ENCODE measurements at places on chromosomes 13 and 19.

- DNase-seq, result no peak
These were observed 23.1 kb downstream of the TMED1 start for GRCh38 chr19:10812902-10813404.

GRCh38 chr19:38778733-38779132 lies 5.4 kb upstream of the LGALS7 start:
- no peak for DNase-seq

GRCh38 chr13:50678464-50679162 lies 164.9 kb downstream of the DLEU7 start:
- no peak for DNase-seq

DNA sequence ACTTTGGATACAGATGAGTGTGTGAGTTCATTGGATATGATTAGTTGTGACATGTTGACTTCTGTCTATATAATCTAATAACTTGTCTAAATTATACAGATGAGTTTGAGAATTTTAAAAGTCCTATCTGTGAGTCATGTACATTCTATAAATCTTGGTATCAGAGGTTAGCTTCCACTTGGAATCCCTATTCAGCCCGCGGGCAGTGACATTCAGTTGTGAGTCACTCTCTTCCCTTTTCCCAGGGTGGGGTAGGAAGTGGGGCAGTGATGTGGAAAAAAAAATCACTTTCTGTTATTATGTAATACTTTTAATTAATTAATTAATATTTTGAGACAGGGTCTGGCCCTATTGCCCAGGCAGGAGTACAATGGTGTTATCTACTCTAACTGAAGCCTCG lies 33.0 kb upstream of the ZNF808 start:
- DNase-seq, result no peak

DNA sequence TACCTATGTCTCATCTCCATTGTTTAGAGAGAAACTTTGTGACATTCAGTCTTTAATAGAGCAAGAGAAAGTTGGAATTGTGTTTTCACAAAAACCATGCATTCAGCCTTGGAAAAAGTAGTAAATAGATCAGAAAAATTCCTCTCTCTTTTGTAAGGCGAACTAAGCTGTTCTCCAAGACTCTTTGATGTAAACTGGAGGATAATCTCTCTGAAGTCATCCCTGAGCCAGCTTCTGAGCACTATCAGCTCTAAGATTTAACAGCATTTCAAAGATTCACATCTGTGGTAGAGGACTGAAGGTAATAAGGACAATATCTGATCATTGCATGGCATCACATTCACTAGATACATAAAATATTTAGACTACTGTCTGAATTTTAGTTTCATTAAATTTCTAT lies 904.6 kb upstream of the ATXN8OS start:
- no peak for DNase-seq

DNA sequence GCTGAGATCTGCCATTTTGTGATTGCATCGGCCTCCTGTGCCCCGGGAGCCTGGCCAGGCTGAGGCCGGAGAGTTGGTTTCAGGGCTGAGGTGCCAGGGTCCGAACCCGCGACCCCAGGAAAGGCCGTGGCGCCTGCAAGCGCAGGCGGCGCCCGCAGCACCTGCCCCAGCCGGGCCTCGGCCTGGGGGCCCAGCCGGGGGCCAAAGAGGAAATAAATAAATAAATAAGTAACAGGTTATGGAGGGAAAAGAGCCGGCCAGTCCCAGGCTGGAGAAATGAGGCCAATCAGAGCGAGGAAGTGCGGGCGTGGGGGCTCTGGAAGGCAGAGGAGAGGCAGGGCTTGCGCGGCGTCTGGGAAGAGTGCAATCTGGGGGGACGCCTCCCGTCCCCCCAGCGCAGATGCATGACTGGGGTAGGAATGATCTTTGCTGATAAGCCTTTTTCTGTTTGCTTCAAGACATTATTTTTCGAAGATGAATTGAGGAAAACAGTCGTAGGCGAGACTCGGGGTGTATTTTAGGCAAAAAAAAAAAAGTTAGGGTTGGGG lies 145.6 kb upstream of the ZNF536 start:
- DNase-seq, result no peak

- DNase-seq, result no peak
These were observed 93.2 kb downstream of the STK24 start for GRCh38 chr13:98483601-98484288.

GRCh38 chr19:14061751-14062557 lies at the start of gene PALM3:
Gene PALM3 (minus strand): TSS chr19:14062076. CDS start chr19:14061980, 96 bp downstream.
- no peak for DNase-seq

DNA sequence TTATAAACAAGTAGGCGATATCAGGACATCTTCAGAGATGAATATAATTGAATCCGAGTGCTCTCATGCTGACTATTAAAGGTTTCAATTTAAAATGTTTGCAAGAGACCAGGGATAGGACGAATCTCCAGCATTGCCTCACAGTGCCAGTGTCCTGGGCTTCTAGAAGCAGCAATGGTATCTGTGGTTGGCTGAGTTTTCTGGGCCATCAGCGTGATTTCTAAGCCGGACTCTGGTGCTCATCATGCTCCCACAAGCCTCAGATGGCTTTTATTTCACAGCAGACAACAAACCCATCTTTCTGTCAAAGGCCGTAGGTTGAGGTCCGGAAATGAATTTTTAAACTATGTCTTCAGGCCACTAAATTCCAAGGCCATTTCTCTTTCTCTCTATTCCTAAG lies 187.7 kb downstream of the FOXO1 start:
- DNase-seq, result no peak

GRCh38 chr13:109868578-109869311 lies 82.4 kb upstream of the IRS2 start:
- no peak for DNase-seq

DNA sequence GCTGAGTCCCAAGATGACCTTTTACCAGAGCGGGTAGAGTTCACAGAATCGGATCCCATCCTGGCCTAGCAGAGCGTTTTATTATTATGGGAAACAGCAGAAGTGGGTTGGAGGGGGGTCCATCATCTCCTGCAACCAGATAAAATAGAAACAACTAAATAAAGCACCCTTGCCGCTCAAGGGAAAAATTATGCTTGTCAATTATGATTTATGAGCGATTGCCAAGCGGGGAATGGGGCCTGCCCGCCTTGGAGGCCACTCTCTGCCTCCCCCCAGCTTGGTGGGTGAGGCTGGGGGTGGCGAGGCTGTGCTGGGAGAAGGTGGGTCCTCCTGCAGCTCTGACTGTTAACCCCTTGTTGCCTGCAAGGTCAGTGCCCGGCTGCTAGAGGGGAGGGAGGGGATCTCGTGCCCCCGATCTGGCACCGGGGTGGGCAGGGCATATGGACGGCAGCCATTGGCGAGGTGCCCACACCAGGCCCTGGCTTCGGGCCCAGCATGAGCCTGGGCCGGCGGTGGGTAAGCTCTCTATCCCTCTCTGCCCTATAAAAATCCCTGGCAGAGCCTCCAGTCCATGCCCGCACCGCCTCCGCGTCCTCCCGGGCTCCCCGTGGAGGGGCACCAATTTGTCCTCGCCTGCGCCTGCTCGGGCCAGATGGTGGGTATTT lies 129.1 kb downstream of the URI1 start:
- no peak for DNase-seq

DNA sequence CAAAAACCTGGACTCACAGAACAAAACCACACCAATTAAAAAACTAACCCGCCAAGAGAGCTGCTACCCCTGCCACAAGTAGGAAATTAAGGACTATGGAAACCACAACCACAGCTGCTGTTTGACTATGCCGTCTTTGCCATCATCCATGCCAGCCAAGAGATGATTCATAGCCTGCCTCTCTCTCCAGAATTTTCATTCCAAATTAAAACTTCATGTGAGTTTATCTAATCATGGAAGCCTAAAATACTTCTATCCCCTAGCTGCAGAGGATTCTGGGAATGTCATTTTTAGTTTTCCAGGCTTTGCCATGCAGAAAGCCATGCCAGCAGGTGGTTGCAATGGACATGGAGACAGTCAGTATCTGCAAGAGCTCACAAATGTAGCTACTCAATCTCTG lies 27.6 kb upstream of the GTF2F2 start:
- DNase-seq, result no peak

DNA sequence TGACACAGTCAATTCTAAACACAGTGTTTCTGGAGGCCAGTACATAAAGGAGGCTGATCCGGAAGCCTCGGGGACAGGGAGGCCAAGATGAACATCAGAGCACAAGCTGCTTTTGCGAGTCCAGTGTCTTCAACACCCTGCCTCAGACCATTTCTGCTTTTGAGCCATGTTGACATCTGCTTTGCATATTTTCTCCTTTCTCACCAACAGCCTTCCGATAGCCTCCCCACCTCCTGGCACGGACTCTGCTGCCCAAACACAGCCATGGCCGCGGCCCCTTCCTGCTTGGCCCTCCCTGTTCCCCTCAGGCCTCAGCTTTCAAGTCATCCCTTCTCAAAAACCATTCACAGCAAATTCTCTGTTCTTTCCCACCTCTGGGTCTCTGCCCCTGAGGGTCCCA lies 3.6 kb downstream of the LRRC25 start:
- DNase-seq, result no peak

Measured in NCI-H187 treated with DMSO at 0.1 percent for 48 hours (cell line).